ENCODE measurements at places on chromosomes 3 and 15.

DNA sequence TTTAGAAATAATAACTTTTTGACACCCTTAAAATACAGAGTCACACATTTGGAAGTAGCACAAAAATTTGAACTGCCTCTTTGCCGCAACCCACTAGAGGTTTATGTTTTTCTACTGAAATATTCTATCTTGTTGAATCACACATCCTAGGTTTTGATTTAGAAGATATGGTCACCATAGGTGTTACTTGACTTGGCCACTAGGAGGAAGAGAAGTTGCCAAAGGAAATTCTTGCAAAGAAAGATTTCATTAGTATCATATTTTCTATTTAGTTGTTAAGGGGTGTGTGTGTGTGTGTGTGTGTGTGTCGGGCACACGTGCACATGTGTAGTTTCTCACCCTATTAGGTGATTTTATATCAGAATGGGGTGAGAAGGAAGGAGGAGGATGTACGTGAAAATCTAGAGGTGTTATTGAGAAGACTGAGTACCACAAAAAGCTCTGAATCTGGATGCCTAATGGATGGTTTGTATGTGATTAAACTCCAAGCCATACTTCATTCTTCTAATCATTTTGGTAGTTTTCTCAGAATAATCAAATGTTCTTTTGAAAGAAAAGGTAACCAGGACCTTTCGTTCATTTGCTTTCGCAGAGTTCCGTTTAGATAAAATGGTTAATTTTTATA lies 31.5 kb downstream of the ZFAND6 start:
- DNase-seq, result no peak

- DNase-seq, result no peak
Observed at GRCh38 chr3:71724584-71725270, 475 bp downstream of the EIF4E3 start.

- no peak for DNase-seq
Observed at GRCh38 chr3:194231929-194232832, 96.2 kb downstream of the HES1 start.

- no peak for DNase-seq
Observed at GRCh38 chr3:71857956-71858355, 73.0 kb upstream of the PROK2 start.

- no peak for DNase-seq
Observed at GRCh38 chr3:96183871-96184270, 630.5 kb upstream of the EPHA6 start.

DNA sequence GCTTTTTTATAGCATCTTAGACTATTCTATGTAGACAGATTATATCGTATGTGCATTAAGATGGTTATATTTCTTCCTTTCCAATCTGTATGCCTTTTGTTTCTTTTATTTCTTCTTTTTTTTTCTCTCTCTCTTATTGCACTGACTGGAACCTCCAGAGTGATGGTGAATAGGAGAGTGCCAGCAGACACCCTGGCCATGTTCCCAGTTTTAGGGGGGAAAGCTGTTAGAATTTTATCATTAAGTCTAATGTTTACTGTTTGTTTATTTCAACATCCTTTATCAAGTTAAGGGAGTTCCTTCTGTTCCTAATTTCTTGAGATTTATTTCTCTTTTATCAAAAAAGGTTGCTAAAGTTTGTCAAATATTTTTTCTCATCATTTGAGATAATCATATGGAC lies 116.6 kb upstream of the LRTM1 start:
- DNase-seq, result no peak

DNA sequence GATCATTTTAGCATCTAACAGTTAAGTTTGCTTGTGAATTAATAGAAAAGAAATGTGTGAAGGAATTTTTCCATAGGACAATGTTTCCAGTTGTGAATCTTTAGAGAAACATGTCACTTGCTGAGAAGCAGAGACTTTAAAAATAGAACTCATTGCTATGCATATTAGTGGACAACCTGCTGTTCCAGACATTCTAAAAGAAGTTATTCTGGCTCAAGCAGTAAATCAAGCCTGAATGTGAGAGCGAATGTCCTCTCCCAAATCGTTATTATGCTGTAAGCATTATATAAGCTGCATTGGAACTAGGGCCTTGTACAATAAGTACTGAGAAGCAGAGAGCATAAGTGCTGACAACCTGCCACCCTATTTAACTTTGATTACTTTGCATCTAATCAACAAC lies 990.9 kb downstream of the PLOD2 start:
- DNase-seq, result no peak

- no peak for DNase-seq
Observed at GRCh38 chr3:5151586-5151985, 29.5 kb downstream of the ARL8B start.

- no peak for DNase-seq
Observed at GRCh38 chr3:73041537-73041936, 19.9 kb upstream of the EBLN2 start.

GRCh38 chr3:3264796-3265195 lies 85.3 kb upstream of the CRBN start:
- no peak for DNase-seq

DNA sequence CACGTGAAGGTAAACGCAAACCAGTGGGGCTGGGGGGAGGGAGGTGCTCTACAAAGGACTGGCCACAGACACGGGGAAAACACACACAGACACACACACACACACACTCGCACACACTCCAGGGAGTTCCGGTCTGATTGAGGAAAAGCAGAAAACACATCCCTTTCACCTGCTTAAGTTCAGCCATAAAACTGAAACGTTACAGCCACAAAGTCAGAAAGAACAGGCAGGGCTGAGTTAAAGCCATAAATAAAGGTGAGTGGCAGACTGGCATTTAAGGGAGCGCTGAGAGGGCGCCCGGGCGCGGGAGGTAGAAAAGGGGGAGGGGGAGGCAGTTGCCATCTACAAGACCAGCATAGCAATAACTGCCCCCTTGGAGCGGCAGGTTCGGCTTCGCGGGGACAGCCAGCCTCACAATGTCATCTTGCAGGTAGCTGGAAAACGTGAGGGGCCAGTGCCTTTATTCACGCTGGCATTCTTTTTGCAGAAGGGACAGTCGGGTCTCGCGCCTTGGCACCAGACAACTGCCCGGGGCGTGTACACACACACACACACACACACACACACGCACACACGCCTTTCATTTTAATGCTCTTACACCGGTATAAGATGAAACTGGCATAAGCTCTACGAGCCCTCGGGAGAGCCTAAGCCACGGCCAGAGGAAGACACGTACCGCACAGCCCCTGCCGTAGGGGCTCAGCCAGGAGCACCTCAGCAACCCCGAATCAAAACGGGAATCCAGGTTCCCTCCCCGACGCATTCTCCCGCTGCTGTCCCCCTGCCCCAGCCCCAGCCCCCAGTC lies 866 bp downstream of the TNIK start:
- no peak for DNase-seq

- DNase-seq, result no peak
Observed at GRCh38 chr15:91128016-91128415, 28.0 kb downstream of the SV2B start.

GRCh38 chr3:34382859-34383258 lies 584.4 kb downstream of the PDCD6IP start:
- no peak for DNase-seq

GRCh38 chr15:100717596-100717995 lies 115.2 kb downstream of the ASB7 start:
- DNase-seq, result no peak

DNA sequence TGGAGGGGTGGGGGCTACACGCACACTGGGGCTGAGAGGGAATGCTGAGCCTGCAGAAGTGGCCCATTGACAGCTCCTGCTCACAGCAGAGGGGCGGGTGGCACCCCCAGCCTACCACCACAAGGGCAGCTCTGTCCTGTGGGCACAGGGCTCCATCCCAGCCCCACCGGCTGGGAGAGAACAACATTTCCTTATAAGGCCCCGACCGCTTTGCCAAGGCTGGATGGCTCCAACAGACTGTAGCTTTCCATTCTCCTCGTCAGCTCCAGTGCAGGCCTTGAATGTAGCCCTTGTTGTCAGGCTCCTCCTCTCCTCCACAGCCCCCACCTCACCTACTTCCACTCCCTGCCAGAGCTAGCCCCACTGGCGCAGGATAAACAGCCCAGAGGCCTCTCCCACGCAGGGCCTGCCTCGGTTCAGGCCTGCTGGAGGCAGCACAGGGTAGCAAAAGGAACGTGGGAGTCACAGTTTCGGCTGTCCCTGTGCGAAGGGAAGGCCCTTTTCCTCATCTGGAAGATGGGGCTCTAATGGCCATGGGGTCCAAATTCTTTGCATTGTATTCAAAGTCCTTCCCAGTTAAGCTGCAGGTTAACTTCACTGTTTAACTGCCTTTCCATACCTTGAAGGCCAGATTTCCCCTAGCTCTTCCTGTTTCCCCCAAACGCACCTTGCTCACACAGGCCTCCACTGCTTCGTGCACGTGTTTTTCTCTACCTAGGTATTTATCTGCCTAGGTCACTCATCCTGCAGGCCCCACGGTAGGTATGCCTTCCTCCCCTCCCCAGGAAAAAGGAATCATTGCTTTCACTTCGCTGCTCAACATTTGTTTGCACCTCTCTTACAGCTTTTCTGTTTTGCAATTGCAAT lies 101.6 kb upstream of the LPP start:
- DNase-seq, result no peak

GRCh38 chr3:187739094-187739560 lies 6.1 kb downstream of the BCL6 start:
- no peak for DNase-seq

DNA sequence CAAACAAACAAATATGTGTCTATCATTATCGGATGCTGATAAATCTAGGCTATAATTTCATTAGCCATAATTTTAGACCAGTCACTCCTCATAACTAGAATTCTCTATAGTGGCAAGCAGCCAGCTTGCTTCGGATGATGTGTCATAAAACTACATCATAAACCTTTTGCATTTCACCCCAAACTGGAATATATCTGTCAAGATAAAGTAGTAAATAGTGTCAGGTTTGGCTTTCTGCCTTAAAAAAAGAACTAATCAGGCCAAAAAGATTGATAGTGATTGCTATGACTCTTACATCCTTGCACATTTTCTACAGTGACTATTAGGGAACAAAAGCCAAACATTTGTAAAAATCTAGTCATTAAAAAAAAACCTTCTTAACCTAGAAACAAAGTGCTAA lies 51.0 kb downstream of the DPPA2 start:
- no peak for DNase-seq

DNA sequence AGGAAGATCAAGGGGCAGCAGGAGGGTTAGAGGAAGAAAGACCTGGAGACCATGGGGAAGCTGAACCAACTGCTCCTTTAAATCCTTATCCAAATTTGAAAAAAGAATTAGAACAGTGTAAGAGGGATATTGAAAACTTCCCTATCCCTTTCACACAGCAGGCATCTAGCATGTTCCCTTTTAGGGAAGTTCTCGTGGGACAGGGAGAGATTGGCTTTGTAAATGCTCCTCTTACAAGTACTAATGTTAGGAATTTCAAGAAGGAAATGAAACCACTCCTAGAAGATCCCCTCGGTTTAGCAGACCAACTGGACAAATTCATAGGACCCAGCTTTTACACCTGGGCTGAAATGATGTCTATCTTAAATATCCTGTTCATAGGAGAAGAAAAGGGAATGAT lies 41.5 kb downstream of the PPCDC start:
- no peak for DNase-seq

- no peak for DNase-seq
Observed at GRCh38 chr3:124772081-124772831, 42.0 kb downstream of the UMPS start.

- no peak for DNase-seq
Observed at GRCh38 chr3:107594870-107595269, 72.1 kb downstream of the BBX start.

DNA sequence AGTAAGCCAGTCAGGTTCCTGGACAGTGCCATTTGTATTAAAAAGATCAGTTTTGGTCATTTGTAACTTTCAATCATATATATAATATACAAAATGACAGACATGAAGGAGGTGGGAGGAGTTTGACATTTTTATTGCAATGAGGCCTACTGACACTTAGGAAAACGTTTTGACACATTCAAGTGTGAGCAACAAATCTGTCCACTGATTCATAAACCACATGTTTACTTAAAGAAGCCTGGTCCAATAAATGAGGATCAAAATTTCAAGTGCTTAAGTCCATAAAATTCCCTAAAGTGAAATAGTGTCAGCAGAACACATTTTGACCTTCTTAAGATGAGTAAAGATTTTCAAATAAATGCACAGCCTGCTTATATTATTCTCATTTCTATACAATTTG lies 137.3 kb downstream of the MECOM start:
- DNase-seq, result no peak

DNA sequence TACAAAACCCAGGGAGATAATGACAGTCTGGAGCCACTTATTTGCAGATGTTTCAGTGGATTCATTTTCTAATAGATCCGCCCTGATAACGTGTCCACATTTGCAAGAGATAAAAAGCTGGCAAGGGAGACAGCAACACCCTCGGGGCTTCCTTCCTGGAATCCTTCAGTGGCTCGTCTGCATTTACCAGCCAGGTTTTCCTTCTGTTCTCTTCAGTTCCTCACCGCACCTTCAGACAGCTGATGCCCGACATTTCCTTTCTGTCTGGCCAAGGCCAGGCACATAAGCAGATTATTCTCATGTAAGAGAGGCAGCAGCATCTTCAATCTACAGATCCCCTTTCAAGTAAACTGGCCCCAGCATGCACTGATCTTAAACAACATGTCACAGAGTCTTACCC lies 56.2 kb upstream of the SPATA12 start:
- no peak for DNase-seq

DNA sequence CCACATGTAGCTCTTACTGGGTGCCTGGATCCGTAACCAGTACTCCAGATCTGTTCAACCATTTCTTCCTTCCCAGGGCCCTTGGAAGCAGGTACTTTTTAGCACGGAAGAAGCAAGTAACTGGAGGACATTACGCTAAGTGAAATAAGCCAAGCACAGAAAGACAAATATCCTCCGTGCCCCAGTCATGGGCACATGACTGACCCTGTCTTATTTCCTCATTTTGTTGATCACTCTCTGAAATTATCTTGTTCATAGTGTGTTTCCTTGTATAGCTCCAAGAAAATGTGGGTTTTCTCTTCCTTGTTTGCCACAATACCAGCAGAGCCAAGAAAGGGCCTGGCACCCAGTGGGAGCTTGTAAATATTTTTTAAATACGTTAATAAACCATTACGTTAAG lies 32.2 kb upstream of the MTMR14 start:
- DNase-seq, result no peak

DNA sequence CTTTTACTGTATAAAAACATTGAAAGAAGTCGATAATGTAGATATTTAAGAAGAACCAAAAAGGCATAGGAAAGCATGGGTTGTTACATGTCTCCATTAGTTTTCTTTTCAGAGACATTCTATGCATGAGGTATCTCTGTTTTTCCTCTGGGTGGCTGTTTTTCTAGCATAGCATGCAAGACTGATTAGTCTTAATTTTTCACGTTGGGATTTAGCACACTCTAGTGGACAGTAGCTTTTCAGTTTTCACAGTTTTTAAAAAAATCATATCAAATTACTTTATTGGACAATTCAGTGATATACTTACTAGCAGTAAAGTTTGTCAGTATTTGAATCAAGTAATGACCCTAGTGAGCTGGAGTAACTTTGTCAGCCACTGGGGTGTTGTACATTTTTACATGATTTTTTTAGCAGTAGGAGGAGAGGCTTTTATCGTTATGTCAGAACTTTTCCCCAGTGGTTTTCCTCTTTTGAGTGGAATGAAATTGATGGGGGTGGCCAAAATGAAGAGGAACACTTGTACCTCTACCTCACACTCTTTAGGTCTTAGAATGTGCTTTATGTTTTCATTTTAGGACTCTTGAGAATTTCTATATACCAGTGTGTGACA lies 57.2 kb downstream of the SEC22A start:
- peak; percentile 66 for DNase-seq

All from NCI-H2081 treated with DMSO at 0.1 percent for 48 hours (cell line).